ENCODE measurements at places on chromosomes 2 and 18.

GRCh38 chr2:142190805-142191204, 60.0 kb upstream of the LRP1B start:
- no peak for DNase-seq

GRCh38 chr2:229371086-229371485, 100.0 kb upstream of the PID1 start:
- no peak for DNase-seq

- no peak for DNase-seq
Measured at GRCh38 chr2:239917125-239917956, 107.8 kb downstream of the NDUFA10 start.

GRCh38 chr2:97722227-97722626, 8.9 kb downstream of the ZAP70 start:
- DNase-seq = no peak

GRCh38 chr2:85873679-85874078, 15.1 kb downstream of the ST3GAL5 start:
- no peak for DNase-seq

GRCh38 chr18:40216856-40217255, 1738.2 kb upstream of the PIK3C3 start:
- no peak for DNase-seq

GRCh38 chr2:20381457-20381856, 30.8 kb upstream of the PUM2 start:
- DNase-seq = peak; percentile 87

- DNase-seq = no peak
Measured at GRCh38 chr18:79476918-79477571, 81.3 kb downstream of the NFATC1 start.

DNA sequence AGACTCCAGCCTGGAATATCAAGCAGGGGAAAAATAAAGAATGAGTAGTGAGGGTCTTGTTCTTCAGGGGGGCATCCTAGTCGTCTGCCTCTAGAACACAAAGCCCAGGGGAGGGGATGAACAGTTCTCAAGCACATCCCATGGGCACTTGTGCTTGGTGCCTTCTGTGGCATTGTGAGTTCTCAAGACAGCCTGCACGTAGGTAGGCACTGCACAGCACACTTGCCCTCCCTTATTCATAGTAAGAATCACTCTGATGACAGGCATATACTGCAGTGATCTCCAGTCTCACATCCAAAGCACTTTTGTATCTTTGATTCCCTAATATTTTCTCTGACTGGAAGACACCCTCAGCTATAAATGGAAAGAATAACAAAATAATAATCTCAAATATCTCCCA, 104.7 kb upstream of the CNGA3 start:
- DNase-seq = no peak

DNA sequence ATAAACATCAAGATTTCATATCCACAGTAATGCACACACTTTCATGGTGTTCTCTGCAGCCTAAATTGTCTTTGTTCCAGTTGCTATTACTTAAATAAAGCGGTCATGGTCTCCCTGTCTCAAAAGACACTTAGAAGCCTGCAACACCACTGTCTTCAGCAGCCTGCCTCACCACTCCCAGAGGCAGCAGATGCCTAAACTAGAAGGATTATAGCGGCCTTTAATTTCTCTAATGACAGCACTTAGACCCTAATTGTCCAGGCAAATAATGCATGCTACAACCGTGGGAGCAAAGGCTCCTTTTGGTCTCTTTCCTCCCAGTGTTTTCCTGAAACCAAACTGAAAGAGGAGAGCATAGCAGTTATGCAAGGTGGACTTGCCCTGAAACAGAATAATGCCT, 248.8 kb upstream of the SLC39A10 start:
- no peak for DNase-seq

GRCh38 chr2:233265899-233266431, 14.5 kb downstream of the ATG16L1 start:
- DNase-seq = no peak

GRCh38 chr2:213751446-213751845, 467.2 kb downstream of the SPAG16 start:
- DNase-seq = no peak

DNA sequence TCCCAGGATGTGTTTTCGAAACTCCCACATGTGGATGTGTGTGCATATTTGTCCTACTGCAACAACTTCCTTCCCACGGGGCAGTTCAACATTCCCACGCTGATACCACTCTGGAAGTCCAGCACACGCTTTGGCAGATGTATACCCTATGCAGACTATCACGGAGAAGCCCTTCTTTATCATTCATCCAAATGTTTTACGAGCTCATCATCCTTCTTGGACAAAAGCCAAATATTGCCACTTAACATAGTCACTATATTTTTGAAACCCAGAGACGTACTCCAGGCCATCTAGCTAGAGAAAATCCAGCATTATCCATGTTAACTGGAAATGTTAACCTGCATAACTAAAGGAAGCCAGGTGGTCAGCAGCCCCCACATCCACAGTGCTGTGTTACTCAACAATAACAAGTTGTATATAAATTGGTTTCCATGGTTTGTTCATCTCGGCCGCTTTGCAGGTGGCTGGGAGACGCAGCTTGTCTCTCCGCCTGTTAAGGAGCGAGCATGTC, 131.5 kb downstream of the ZNF532 start:
- DNase-seq = no peak

DNA sequence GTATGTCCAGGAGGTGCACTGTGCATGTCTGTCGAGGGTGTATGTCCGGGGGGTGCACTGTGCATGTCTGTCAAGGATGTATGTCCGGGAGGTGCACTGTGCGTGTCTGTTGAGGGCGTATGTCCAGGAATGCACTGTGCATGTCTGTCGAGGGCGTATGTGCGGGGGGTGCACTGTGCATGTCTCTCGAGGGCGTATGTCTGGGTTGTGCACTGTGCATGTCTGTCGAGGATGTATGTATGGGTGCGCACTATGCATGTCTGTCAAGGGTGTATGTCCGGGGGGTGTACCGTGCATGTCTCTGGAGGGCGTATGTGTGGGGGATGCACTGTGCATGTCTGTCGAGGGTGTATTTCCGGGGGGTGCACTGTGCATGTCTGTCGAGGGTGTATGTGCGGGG, 249.3 kb upstream of the MYT1L start:
- no peak for DNase-seq

GRCh38 chr2:65351234-65351947, 81.0 kb downstream of the SPRED2 start:
- DNase-seq = no peak

GRCh38 chr2:238947243-238947760, 99.4 kb downstream of the TWIST2 start:
- DNase-seq = no peak

GRCh38 chr2:71679491-71679890, 226.1 kb downstream of the DYSF start:
- DNase-seq = no peak

GRCh38 chr2:85497944-85498630, 40.9 kb upstream of the MAT2A start:
- no peak for DNase-seq

- no peak for DNase-seq
Measured at GRCh38 chr18:28267276-28267675, 90.3 kb upstream of the CDH2 start.

DNA sequence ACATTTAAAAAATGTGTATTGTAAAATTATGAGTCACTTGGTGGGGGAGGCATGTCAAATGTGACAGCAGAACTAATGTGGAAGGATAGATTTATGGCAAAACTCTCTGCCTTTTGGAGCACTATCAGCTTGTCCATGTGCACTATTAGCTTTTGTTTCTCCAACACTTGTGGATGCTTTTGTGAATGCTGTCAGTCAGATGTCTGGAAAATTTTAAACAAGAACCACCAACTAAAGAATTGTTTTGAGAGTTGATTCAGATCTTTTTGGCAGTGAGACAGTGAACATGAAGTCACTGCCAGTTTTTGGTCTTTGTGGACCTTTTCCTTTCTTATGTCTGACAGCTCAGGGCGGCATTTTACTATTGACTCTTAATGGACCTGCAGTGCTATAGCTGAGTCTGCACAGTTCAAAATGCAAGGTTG, 72.4 kb downstream of the KIAA1328 start:
- peak; percentile 1 for DNase-seq

GRCh38 chr2:76169276-76170008, 458.7 kb upstream of the GCFC2 start:
- no peak for DNase-seq

DNA sequence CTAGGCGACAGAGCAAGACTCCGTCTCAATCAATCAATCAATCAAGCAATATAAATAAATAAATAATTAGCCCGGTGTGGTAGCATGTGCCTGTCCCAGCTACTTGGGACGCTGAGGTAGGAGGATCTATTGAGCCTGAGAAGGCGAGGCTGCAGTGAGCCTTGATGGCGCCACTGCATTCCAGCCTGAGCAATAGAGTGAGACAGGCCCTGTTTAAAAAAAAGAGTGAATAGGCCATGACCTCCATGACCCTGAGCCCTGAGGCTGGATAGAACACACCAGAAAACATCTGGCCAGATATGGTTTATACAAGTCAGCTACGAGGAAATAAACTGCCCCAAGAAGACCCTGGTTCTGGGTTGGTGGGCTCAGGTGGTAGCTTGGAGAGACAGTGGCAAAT, 20.4 kb upstream of the SEMA4C start:
- no peak for DNase-seq

GRCh38 chr2:189592353-189592984, 11.9 kb upstream of the SLC40A1 start:
- no peak for DNase-seq

DNA sequence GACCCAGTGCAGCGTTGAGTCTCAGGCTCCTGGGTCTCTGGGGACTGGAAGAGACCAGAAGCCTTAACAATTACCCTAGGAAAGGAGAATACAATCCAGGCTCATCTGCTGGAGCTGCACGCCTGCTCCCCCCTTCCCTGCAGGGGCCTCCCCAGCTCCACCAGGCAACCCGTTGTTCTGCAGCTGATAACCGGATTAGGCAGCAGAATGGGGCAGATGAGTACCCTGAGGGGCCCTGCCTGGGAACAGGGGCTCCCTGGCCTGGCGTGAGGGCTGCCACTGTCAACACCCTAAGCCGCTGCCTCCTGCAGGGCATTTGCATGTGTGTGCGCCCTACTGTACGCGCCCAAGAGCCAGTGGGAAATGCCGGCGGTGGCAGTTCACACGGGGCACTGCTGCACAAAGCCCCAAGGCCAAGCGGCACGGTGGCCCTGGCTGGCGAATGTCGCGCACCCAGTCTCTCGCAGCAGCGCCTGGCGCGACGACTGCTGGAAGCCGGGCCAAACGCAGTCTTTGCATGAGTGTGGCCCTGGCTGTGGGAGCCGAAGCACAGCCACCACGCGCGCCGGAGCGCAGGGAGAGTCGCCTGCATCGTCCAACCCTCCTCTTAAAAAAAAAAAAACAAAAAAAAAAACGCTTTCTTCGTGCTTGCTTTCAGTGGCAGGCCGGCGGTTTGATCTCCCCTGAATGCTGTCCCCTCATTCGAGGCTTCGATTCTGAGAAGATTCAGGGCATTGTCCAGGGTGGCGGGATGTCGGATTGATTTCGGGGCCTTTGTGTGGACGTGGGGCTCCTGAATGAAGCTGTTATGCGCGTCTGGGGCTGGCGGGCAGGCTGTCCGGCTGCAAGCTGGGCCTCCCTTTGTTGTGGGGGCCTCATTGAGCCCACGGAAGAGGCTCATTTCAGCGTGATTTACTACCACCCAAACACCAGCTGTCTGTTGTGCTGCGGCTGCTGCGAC, 63.8 kb downstream of the SETBP1 start:
- DNase-seq = no peak

DNA sequence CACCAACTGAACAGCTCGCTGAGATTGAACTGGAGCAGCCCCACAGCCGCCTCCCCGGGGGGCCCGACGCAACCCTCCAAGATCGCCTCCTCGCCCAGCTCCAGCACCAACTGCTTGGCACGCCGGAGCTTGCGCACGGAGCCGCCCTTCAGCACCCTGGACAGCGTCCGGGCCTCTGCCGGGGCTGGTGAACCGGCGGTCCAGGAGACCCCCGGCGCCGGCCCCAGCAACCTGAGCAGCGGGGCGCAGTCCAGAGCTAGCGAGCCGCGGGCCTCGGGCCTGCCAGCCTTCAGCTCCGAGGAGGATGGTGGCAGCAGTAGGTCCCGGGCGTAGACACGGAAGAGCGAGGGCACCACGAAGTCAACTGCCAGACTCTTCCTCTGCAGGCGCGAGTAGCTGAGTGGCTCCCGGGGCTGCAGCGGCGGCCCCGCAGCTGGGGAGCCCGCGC, 1.2 kb downstream of the ALK start:
- no peak for DNase-seq

GRCh38 chr2:18519914-18520450, 40.5 kb downstream of the RDH14 start:
- DNase-seq = no peak

DNA sequence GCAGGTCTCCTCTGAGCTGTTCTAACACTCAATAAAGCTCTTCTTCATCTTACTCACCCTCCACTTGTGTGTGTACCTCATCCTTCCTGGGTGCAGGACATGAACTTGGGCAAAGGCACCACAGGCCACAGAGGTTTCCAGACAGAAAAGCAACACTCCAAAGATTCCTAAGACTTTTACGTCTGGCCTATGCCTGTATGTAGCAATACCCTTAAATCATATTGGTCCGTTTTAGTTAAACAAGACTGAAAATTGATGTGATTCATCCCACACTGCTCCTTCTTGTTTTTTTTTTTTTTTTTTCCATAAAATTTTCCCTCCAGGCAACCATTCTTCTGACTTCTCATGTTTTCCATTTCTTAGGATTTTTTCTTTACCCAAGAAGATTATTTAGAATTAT, 404.3 kb downstream of the PID1 start:
- no peak for DNase-seq

DNA sequence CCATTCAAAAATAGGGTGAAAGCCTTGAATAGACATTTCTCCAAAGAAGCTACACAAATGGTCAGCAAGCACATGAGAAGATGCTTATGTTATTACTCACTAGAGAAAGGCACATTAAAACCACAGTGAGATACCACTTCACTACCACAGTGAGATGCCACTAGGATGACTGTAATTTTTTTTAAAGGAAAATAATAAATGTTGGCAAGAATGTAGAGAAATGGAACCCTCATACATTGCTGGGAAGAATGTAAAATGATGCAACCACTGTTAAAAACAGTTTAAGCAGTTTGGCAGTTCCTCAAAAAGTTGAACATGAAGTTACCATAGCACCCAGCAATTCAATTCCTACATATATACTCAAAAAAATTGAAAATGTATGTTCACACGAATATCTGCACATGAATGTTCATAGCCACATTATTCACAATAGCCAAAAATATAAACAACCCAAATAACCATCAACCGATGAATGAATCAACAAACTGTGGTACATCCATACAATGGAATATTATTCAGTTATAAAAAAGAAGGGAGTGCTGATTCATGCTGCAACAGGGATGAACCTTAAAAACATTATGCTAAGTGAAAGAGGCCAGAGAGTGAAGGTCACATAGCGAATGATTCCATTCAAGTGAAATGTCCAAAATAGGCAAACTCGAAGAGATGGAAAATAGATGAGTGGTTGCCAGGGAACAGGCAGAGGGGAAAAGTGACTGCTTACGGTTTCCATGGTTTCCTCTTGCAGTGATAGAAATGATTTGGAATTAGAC, 156.2 kb upstream of the NDUFV2 start:
- DNase-seq = peak; percentile 95

DNA sequence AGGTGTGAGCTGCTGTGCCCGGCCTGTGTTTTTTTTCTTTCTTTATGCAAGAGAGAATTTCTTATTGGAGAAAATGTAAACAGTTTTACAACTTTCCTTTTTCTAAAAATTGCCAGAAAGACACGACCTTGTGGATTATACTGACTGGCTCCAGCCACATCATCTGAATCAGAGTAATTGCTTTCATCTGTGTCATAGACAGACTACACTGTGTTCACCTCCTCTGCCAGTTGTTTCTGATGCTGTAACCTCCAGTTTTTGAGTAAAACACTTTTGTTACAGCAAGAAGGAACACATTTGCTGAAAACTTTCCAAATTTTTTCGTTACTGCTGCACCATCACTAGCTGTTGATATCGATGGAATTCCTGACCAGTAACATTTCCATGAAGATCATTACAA, 43.9 kb upstream of the PLEKHM3 start:
- DNase-seq = no peak

Measured in astrocyte of the cerebellum (primary cell).